ENCODE measurements at places on chromosomes 7 and 10.

GRCh38 chr10:94852438-94852837 lies 86.0 kb upstream of the CYP2C9 start:
- no peak for DNase-seq

- peak; percentile 46 for DNase-seq
Measured at GRCh38 chr7:151436446-151437158, 3.3 kb downstream of the CRYGN start.

- peak; percentile 94 for DNase-seq
Measured at GRCh38 chr7:100087055-100087750, 1.6 kb upstream of the COPS6 start.

GRCh38 chr7:40418448-40418847 lies 283.6 kb downstream of the SUGCT start:
- no peak for DNase-seq

GRCh38 chr10:6612371-6612770 lies 32.3 kb upstream of the PRKCQ start:
- DNase-seq = peak; percentile 11

GRCh38 chr10:78920011-78920410 lies 148.8 kb upstream of the ZMIZ1 start:
- no peak for DNase-seq

DNA sequence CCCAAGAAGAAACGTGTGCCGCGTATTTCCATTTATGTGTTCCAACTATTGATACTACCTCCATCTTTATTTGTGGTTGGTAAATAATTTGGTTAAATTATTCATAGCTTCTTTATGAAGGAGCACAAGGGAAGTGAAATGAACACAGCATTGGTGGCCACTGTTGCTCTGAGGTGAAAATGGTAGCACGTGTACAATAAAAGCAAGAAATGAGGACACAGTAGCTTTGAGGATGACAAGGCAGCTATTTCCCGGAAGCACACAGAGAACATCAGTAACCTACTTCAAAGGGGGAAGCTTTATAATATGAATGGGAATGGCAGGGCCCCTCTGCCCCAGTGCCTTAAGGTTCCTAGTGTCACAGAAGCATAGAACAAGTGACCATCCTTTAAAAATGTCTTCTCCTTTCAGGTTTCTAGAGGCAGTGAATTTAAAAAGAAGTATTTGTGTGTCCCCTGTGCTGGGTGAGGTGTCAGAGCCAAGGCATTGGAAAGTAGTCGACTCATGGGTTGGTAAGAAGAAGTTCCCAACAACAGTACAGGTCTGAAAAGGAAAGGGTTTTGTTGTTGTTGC lies 78.8 kb downstream of the SGMS1 start:
- no peak for DNase-seq

- DNase-seq = peak; percentile 35
Measured at GRCh38 chr7:129438839-129439651, 4.8 kb downstream of the STRIP2 start.

- peak; percentile 94 for DNase-seq
Measured at GRCh38 chr7:133530682-133531081, 277.8 kb downstream of the EXOC4 start.

- DNase-seq = peak; percentile 64
Measured at GRCh38 chr10:72375173-72375572, 20.5 kb upstream of the DNAJB12 start.

- no peak for DNase-seq
Measured at GRCh38 chr7:132680590-132680989, 104.3 kb upstream of the PLXNA4 start.

- peak; percentile 74 for DNase-seq
Measured at GRCh38 chr7:141748396-141748795, 10.2 kb downstream of the SSBP1 start.

GRCh38 chr10:105579112-105579511 lies 938.0 kb downstream of the SORCS3 start:
- DNase-seq = no peak

- no peak for DNase-seq
Measured at GRCh38 chr10:94680544-94680943, 3.0 kb upstream of the CYP2C18 start.

DNA sequence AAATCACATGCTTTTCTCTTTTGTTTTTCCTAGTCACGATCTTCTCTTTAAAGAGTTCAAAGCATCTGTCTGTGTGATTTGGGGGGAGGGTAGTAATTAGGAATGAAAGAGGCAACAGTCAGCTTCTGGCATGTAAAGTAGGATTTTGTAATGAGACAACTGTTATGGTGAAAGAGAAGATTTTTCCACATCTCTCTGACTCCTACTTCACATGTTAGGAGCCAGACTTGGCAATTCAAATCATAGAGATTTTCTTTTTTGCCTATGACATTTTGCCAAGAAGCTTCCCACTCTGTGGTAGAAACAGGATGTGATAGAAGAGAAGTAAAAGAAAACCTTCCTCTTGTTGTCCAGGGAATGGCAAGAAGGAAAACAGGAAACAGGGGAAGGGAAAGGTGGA lies 38.3 kb upstream of the KLHL7 start:
- DNase-seq = peak; percentile 23

DNA sequence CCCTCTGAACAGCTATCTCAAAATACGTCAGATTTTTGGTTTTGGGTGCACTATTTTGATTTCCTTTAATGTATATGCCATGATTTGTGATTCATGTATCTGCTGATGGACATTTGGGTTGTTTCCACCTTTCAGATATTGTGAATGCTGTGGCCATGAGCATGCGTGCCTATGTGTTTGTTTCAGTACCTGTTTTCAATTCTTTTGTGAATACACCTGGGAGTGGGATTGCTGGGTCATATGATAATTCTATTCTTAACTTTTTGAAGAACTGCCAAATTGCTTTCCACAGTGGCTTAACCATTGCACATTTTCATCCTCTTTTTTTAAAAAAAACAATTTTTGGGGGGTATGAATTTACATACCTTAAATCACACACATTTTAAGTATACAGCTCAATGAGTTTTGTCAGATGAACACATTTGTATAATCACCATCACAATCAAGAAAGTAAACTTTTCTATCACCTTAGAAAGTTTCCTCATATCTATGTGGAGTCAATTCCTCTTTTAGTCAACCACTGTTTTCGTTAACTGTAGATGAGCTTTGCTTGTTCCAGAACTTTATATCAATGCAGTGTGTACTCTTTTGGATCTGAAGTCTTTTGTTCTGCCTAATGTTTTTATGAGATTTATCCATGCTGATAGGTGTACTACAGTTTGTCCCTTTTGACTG lies 36.9 kb downstream of the CYP26A1 start:
- DNase-seq = no peak

- no peak for DNase-seq
Measured at GRCh38 chr10:88893611-88894010, 13.6 kb downstream of the STAMBPL1 start.

GRCh38 chr10:1605999-1606940 lies 131.1 kb downstream of the ADARB2 start:
- DNase-seq = no peak

- no peak for DNase-seq
Measured at GRCh38 chr7:1761097-1761496, 91.0 kb downstream of the ELFN1 start.

DNA sequence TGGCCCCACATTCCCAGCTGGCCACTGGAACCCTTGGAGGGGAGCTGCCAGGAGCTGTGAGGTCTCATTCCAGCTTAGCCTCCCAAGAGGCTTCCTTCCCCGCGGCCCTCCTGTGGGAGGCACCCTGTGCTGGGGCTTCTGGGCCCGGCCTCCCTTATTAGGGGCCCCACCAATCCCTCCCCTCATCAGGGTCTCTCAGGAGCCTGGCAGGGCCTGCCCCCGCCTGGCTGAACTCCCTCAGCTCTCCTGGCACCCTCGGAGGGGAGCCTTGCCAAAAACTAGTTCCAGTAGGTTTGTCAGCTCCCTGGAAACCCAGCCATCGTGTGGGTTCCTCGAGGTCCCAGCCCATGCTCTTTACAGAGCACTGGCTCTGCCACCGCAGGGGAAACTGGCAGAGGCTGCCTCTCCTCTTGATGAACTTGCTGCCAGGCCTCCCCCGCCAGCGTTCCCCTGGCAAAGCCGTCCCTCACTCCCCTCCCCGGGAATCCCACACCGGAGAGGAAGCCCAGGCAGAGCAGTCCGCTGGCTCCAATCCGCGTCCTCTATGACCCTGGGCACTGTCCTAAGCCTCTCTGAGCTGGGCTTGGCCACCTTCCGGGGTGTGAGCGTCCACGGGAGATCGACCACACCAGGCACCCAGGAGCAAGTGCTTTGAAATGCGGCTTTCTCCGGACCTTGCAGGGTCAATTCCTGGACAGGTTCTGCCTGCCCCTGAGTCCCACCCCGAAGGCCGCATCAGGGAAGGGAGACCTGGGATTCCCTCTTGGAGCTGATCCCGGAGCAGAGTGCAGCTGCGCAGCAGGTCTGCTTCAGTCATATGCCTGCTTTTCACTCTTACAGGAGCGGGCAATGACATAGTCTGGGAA lies 139.8 kb downstream of the ARHGAP22 start:
- DNase-seq = peak; percentile 64

- no peak for DNase-seq
Measured at GRCh38 chr7:159246702-159247480, 102.2 kb upstream of the VIPR2 start.

DNA sequence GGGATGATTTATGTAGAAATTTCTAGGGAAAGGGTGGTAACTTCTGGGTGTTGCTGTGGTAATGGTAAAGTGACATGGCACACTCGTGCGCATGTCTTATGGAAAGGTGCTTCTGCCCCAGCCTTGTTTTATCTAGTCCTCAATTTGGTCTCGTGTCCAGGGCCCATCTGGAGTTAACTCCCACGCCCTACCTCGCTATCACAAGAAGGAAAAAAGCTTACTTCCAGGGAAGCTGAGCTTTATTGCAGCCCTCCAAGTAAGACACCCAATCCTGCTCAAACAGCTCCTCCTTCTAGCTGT lies 611.8 kb downstream of the TNS3 start:
- DNase-seq = no peak

DNA sequence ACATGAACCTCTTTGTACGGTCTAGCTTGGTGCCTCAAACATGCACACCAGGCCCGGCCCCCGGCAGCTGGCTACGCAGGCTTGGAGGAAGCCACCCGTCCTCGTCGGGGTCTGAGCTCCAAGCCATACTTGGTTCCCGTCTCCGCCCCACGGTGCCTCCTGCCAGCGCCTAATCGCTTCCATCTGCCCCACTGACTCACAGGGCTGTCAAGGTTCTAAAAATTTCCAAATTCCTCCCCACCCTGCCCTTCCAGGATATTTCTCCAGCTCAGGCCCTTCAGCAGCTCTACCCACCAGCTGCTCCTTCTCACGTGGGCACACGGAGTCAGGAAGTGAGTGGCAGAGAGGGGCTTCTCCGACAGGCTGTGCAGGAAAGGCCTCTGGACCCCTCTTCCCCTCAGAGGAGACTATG lies 38.8 kb downstream of the TMEM270 start:
- peak; percentile 50 for DNase-seq

DNA sequence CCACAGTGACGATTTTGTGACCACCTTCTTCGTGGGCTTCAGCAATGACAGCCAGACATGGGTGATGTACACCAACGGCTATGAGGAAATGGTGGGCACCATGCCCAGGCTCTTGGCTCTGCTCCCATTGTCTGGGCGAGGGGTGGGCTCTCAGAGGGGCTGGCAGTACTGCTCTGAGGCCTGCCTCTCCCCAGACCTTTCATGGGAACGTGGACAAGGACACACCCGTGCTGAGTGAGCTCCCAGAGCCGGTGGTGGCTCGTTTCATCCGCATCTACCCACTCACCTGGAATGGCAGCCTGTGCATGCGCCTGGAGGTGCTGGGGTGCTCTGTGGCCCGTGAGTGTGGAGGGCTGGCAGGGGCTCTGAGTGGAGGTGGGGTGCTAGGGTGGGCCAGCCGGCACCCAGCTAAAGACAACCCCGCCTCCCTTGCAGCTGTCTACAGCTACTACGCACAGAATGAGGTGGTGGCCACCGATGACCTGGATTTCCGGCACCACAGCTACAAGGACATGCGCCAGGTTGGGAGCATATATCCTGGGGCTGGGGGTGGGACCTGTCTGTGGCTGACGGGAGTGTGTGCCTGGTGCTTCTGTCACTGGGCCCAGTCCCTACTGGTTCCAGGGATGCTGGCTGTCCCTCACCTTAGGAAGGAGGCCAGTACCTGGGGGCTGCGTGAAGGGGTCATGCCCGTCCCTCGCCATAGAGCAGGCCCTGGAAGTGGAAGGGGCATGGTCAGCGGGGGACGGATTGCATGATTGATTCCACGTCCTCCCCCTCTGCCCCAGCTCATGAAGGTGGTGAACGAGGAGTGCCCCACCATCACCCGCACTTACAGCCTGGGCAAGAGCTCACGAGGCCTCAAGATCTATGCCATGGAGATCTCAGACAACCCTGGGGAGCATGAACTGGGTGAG lies 6.8 kb downstream of the AEBP1 start:
- DNase-seq = no peak

DNA sequence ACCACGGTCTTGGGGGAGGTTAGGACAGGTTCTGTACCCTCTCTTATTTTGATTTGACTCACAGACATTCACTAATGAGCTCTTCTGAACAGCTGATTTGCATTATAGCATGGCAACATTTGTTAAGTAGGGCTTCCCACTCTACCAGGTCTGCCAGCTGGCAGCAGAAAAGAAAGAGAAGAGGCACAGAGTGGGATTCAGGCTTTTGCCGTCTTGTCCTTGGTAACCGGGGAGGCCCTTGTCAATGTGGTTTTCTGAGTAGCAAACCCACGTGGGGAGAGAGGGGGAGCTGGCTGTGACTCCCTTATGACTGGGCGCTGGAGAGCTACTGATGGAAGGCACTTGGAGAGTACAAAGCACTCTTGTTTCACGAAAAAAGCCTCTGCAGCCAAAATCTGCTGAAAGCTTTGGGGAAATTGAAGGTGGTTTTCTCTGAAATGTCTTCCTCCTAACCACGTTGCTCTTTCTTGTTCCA lies 355.3 kb upstream of the GALNT17 start:
- peak; percentile 88 for DNase-seq

- no peak for DNase-seq
Measured at GRCh38 chr10:46239993-46240683, 46.7 kb upstream of the ANTXRL start.

GRCh38 chr10:104081998-104082397 lies 3.7 kb downstream of the COL17A1 start:
- DNase-seq = peak; percentile 37

GRCh38 chr7:96679886-96680285 lies 29.8 kb downstream of the SEM1 start:
- no peak for DNase-seq

GRCh38 chr7:5638994-5639393 lies 142.5 kb downstream of the RNF216 start:
- DNase-seq = peak; percentile 41

GRCh38 chr10:36185097-36185496 lies 543.0 kb upstream of the FZD8 start:
- no peak for DNase-seq

DNA sequence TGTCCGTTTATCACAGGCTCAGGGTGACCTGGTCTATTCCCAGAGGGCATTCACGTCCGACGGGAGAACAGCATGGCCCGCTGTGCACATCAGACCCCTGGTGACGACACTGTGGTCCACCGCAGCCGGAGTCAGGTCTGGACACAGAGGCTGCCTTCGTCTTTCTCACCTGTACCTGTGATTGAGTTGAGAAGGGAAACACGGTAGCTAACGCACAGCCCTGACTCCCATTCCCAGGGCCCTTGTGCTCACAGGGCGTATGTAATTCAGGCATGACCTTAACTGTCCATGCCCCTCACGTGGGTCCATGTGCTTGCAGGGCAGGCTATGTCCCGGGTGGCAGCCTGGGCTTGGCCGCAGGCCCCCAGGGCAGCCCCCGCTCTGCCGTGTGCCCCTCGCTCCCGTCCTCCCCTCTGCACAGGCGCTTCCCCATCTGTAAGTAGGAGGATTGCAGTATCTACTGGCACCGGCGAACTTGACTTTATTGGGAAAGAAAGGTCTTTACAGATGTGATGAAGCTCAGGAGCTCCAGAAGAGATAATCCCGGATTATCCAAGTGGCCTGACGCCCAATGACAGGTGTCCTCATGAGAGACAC lies 221.3 kb upstream of the TCERG1L start:
- no peak for DNase-seq

GRCh38 chr10:70935125-70935625 lies 46.8 kb upstream of the PCBD1 start:
- DNase-seq = no peak
